Naive thymus-derived CD8-positive, alpha-beta T cell (primary cell): ENCODE measurements at places on chromosomes 2 and 18. TPM values are rescaled to one million over a fixed set of nuclear protein-coding genes. Genes with fewer than 3 reads are reported as not detected.

- H3K27ac ChIP-seq = no peak overlapping the region
- no peaks in the 10 kb centered on the region for H3K27me3 ChIP-seq
- no peak overlapping the region for H3K4me3 ChIP-seq
- H3K4me1 ChIP-seq = no peaks in the 10 kb centered on the region
- H3K36me3 ChIP-seq = peaks cover 15% of the 10 kb centered on the region
These were observed 184.6 kb upstream of the BOD1L2 start for GRCh38 chr18:56962322-56962721.

- no peak overlapping the region for H3K27ac ChIP-seq
- no peaks in the 10 kb centered on the region for H3K4me1 ChIP-seq
- H3K27me3 ChIP-seq = no peaks in the 10 kb centered on the region
These were observed 13.4 kb upstream of the HRH4 start for GRCh38 chr18:24446953-24447538.

DNA sequence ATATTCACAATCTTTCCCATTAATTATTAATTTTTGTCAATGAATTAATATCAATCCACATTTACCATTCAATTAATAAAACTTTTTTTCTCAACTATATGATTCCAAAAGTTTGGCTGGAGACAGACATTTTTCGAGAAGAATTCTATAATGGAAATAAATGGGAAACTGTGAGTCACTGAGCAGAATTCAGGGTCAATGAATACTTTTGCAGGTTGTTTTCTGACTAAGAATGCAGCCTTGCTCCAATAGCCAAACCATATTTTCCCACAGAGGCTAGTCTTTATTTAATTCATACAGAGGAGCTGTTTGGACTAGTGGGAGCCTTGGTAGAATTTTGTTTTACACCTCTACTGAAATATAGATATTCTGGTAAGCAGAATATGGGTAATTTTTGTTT, 82.3 kb downstream of the ARHGAP28 start:
- no peak overlapping the region for H3K27ac ChIP-seq
- DNase-seq = no peak
- H3K4me1 ChIP-seq = no peaks in the 10 kb centered on the region
- no peaks in the 10 kb centered on the region for H3K36me3 ChIP-seq

GRCh38 chr2:184551626-184552025, 46.7 kb upstream of the ZNF804A start:
- DNase-seq = no peak
- no peak overlapping the region for H3K27ac ChIP-seq

SLC16A14 gene
- total RNA-seq = 0.60 TPM

RIT2 gene
- total RNA-seq = not detected
